ENCODE measurements at places on chromosomes 12 and 14.

- DNase-seq = no peak
These were observed 16.4 kb downstream of the MANSC1 start for GRCh38 chr12:12333407-12334366.

GRCh38 chr14:50087341-50088116 is 28.8 kb downstream of the VCPKMT start:
- DNase-seq = no peak

GRCh38 chr14:103503296-103503695 is 19.3 kb downstream of the CKB start:
- no peak for DNase-seq

- DNase-seq = no peak
These were observed 243.7 kb downstream of the C12orf75 start for GRCh38 chr12:105574056-105574715.

GRCh38 chr12:1576410-1577241 is 17.8 kb downstream of the FBXL14 start:
- no peak for DNase-seq

DNA sequence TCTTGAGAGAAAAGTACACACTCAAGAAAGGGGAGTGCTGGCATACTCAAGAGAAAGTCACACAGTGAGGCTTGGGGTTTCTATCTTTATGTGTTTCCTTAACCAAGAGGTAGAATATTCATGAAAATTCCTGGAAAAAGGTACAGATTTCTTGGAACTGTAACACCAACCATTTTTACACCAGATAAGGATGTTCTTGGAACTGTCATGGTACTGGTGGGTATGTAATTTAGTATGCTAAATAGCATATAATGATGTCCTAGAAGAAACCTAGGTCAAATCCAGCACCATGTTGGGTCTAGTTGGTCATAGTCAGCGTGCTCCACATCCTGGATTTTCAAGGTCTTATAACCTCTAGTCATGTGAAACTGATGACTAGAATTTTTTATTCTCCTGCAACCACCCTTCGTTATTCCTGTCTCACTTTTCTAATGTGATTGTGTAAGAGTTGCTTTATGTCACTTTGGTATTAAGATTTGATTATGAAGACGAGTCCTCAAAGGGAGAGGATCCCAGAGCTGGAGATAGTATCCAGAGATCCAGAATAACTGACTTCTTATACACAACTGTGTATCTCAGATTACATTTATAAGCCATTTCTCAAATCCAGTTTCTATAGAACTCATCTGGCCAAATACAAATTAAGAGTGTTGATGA is 510.1 kb downstream of the TMTC2 start:
- no peak for DNase-seq

DNA sequence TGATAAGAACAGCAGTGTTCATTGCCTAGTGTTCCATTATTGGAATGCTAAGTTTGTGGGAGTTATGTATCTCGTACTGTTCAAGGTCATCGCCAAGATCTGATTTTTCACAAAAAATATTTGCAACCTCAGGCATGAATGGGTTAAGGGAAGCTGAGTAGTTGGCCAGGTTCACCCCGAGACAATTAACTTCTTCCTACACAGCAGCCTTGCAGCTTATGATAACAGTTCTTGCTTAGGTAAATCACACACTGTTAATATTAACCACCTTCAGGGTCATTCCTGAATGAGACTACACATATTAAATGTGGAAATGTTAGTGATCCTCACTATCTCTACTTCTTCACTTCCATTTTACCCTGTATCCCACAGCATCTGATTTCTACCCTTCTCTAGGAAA is 18.0 kb downstream of the FKBP11 start:
- no peak for DNase-seq

DNA sequence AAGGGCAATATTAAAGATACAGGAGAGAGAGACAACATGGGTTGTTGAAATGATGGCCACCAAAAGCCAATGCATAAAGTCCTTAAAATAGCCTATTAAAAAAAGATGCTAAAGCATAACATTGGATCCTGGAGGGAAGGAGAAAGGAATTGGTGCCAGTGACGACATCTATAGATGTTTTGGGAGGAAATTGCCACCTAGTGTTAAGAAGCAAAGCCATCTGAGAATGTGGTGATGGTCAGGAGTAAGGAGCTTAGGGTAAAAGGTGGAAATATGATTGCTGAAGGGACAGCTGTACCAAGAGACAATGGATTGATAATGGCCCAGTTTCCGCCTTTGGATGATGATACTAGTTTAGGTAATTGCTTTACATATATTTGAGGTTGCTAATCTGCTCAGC is 85.1 kb downstream of the TMEM30B start:
- DNase-seq = no peak

DNA sequence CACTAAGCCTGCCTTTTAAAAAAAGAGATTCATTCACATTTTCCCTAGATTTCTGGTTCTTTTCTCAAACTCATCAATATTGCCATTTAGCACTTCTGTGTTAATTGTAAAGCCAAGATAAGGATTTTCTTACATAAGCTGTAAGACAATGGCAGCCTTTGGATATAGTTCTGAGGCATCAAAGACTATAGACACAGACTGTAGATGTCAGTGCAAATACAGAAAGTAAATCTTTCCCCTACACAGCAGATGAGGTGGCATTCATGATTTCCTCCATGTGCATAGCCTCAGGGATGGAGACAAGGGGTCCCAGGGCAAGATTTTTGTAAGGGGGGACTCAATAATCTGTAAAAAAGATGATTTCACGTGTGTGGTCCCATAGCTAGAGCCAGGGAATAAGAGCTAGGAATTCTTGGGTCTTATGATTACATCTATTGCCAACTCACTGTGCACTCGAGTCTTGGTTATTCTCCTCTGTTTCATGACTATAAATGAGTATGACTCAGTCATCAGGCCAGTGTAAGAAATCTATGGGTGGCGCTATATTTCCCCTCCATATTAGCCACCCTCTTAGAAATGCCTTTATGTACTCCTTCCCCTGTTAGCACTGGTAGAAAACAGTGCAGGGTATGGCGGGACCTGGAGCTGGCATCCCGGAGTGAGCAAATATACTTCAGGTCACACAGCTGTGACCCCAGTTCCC is 207.5 kb downstream of the EXOC5 start:
- no peak for DNase-seq

- DNase-seq = no peak
These were observed 59.1 kb downstream of the DCAF5 start for GRCh38 chr14:69093631-69094421.

DNA sequence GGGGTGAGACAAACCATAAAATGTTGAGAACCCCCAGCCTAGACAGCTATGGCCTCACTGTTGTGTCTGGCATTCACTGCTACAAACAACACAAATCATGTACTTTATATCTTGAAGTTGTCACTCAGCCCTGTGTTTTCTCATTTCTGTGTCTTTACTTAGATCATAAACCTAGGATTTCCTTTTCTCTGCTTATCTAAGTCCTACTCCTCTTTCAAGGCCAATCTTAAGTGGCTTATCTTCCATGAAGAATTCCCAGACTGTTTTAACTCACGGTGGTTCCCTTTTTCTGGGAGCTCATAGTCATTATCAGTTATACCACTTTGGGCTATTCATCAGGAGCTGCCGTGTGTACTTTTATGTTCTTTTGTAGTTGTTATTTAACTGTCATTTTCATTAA is 42.1 kb downstream of the FLRT2 start:
- DNase-seq = no peak

GRCh38 chr14:89435892-89436656 is 19.0 kb upstream of the FOXN3 start:
- DNase-seq = no peak
